ENCODE measurements at places on chromosomes 13 and 19.

GRCh38 chr19:56966225-56966696 is 125.7 kb upstream of the PEG3 start:
- no peak for DNase-seq

GRCh38 chr19:35425682-35426081 is 22.4 kb upstream of the FFAR2 start:
- DNase-seq: no peak

DNA sequence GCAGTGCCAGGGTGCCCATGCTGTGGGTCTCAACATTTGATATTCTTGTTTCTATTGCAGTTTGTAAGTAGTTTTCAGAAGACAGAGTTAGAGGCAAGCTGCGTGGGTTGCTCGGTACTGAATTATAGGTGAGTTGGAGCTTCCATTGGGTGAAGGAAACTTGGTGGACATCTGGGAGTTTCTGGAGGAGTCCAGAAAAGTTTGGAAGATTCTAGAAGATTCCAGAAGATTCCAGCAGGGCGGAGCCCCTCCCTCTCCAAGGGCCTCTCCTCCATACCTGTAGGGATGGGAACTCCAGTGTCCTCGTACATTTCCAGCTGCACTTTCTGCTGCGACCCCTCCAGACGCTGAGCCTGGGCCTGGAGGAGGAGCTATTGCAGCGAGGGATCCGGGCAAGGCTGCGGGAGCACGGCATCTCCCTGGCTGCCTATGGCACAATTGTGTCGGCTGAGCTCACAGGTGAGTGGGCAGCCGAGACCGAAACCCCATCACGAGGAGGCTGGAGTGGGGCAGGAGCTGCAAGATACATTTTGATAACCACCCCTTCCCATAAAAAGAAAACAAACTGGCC is 28.6 kb downstream of the TIMM13 start:
- DNase-seq: no peak

DNA sequence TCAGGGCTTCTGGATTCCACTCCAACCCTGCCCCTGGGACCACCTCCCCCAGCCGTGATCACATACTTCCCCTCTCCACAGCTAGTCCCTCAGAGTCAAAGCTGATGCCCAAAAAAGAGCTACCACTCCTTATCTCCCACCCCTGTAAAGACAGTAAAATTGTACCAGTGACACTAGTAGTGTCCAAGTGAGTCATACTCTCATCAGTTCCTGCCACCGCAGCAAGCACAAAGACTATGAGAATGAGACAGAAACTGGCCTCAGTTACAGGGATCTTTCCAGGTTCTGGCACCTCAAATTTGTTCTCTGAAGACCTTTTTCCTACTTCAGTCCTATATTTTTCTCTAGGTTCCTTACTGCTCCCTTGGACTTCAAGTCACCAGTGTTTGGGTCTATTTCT is 144.2 kb downstream of the SPRY2 start:
- DNase-seq: no peak

GRCh38 chr19:14030997-14031718 is 404 bp upstream of the IL27RA start:
- DNase-seq: no peak

DNA sequence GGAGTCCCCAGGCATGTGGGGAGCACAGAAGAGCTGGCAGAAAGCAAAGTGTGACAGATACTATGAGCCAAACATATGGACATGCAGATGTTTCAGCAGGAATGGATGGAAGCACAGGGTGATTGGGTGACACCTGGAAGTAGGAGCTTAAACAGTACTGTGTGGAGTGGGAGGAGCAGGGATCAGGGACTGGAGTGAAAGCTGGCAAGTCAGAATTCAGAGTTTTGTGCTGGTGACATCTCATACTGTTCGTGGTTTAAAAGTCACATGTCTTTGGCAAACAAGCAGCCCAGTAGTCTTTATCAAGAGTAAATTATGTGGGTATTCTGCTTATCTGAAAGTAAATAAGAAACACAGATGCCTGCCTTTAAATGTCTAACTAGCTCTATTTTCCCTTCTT is 408.2 kb downstream of the COG6 start:
- no peak for DNase-seq

- DNase-seq: no peak
Observed at GRCh38 chr13:36371185-36371584, 25.0 kb upstream of the SPART start.

DNA sequence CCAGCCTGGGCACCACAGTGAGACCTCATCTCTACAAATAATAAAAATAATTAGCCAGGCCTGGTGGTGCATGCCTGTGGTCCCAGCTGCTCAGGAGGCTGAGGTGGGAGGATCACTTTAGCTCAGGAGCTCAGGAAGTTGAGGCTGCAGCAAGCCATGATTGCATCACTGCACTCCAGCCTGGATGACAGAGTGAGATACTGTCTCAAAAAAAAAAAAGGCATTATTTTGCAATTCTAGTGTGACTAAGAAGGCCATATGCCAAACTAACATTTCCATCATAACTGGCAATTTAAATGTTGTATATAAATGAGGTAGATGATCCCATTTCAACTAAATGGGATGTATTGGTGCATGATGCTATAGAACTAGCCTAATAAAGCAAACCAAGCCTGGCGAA is 632.8 kb upstream of the KLF12 start:
- DNase-seq: no peak

DNA sequence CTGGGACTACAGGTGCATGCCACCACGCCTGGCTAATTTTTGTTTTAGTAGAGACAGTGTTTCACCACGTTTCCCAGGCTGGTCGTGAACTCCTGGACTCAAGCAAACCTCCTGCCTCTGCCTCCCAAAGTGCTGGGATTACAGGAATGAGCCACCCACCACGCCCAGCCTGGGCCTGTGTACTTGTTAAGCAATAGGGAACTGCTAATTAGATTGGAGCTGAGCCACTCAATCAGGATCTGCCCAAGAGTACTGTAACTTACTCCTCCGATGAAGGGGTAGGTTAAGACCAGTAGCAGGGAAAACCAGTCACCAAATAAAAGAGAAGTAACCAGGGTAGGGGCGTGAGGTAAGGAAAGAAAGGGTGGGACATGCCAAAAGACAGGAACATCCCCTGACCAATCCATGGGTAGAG is 2.3 kb downstream of the DDX39A start:
- DNase-seq: no peak

GRCh38 chr19:6516659-6517291 is 14.1 kb upstream of the TNFSF9 start:
- no peak for DNase-seq

- no peak for DNase-seq
Observed at GRCh38 chr19:56273563-56274117, 1.1 kb downstream of the EDDM13 start.

- no peak for DNase-seq
Observed at GRCh38 chr13:95451656-95452055, 100.9 kb upstream of the CLDN10 start.

DNA sequence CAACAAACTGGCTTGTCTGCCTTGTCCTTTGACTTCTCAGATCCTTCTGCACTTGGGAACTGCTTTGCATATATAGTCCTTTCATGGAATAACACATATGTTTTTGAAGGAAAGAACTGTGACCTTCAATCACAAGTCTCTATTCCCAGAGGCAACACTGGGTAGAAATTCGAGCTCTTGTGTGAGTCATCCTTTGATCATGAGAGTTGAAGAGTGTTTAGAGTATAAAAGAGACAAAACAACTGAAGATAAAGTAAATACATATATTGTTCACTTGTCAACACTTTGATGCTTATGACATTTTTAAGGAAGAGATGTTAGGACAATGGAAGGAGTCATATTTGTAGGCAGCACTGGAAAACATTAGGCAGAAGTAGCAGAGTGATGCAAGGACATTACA is 5.2 kb upstream of the OR7A5 start:
- DNase-seq: no peak

DNA sequence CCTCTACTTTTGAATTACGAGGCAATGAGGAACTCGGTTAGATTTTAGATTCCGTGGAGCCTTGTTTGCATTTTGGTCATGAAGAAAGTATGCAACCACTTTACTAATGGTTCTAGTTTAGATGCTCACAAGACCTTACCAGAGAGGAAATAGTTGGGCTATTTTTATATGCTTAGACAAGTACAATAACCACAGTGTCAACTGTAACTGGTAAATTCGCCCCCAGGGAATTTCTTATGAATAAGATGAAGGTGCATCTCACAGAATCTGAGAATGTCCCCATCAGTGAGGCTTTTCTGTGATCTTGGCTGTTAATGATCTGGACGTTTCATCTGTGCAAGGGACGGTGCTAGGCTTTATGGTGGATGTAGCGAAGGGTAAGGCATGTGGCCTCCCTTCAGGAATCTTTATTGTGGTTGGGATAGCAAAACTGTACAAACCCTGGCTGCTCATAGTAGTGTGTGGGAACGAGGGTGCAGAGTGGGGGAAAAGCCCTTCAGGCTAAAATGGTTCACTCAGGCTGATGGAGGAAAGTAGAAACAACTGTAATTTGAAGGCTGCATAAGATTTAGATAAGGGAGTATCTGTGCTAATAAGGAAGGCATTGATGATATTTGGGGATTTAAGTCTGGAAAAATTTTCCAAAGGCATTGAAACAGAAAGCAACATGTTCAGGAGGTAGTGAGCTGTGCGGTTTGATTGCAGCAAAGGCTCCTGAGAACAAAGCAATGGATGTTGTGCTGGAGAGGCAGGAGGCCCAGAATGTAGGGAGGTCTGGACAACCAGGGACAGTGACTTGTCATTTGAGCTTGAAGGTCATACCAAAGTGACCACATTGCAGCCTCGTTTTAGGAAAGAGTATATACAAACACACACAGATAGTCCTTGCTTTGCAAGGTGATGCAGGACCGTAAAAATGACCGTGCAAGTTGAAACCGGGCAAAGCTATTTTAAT is 28.4 kb downstream of the UBAC2 start:
- DNase-seq: no peak

DNA sequence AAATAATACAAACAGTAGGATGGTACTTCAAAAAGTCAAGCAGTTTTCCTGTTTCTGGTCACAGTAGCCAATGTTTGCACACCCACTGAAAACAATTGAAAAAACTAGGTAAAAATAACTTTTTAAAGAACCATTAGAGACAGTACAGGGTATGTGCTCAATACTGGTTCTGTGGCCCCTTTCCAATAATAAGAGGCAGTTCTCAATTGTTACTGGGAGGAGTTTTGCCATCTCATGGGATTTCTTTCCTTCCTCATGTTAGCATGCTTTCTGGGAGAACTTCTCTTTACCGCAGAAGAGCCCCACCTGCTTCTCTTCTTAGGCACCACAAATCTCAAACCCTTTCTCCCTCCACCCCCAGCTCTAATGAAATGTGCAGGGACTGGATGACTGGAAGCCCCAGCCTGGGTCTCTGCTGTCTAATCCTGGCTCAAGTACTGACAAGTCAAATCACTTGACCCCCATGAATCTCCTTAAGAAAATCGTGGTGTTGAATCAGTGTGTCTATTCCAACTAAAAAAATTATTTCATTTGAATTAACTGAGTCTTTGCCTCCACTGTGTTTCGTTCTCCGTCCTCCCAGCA is 14.6 kb downstream of the METTL21C start:
- DNase-seq: no peak

GRCh38 chr19:39590265-39590664 is 12.1 kb upstream of the LGALS13 start:
- DNase-seq: no peak
